PC-9 (cell line): ENCODE measurements at places on chromosomes 6 and 20.

DNA sequence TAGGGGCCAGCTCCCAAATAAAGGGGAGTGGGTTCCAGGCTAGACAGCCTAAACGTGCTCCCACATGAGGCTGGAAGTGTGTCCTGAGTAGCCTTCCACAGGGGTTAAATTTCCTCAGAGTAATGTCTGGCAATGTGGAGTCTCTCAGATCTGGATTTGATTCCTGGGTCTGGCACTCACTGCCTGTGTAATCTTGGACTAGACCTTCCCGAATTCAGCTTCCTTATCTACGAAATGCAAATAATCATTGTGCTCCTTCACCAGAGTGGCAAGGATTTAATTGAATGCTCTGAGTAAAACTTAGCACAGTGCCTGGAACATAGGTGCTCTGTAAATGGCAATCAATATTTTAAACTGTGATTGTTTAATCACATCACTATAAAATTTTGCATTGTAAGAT, 114.4 kb downstream of the SLX4IP start:
- no peak for DNase-seq

DNA sequence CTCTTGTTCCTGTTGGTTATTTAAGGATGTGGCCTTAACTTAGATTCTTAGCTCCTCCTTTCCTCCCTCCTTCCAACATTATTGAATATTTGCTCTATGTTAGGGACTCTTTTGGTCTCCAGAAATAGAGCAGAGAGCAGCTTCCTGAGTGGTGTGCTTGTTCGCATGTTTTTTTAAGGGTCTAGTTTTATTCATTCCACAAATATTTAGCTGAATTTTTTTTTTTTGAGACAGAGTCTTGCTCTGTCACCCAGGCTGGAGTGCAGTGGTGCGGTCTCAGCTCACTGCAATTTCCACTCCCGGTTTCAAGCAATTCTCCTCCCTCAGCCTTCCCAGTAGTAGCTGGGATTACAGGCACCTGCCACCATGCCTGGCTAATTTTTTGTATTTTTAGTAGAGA, 169.2 kb downstream of the ZFAND3 start:
- DNase-seq, result no peak

DNA sequence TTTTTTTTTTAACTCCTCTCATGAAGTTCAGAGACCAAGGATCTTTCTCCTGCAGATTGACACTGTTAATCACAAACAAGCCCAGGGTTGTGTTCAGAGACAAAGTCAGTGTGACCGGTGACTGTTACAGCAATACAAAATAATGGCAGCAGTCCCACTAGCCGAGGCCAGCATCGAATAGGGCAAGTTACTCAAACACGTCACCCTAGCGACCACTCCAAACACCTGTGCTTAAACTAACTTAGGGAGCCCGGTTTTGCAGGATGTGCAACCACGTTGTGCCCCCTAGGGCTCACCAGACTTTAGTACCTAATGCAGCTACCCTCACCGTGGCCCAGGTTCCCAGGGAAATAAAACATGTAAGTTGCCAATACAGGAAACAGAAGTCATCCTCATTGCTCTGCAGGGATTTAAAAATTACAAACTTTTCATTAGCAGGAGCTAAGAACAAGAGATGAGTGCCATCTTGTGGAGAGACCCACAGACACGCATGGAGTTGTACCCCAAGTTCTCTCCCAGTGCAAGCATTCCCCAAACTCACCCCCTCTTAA, 38.1 kb downstream of the FAM50B start:
- peak; percentile 28 for DNase-seq

DNA sequence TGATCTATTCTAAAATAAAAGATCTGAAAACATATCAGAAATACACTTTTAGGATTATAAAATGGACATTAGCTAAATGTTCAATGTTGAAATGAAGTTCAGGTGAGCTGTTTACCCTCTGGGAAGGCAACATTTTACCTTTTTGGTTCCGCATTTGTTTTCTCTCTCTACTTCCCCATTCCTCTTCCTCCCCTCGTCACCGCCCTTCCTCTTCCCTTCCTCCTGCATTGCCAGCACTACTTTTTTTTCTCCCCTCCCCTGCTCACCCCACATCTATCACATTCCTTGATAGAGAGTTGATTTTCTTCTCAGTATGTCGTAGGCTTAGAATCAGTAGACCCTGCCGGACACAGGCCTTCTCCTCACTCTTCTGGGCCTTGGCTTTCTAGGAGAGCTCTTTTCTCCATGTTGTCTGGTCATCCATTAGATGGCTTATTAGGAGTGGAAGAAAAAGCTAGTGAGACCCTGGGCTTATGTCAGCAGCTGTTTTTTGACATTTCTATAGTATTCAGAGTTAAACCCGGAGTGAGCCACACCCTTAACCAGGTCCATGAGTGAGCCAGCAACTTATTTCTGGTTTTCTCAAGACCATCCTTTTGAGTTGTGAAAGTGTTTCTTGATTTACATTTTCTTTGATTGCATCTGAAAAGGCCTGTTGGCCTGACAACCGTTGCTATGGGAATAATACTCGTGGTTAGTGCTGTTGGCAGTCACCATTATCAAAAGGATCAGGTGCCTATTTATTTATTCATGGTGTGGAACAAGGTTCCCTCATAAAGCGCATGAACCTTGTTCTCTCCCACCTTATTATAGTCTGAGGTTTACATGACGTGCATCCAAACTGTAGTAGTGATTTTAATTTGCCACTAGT, 90.9 kb downstream of the DTD1 start:
- DNase-seq, result no peak

- no peak for DNase-seq
These were observed 69.6 kb upstream of the SMIM28 start for GRCh38 chr6:138307816-138308730.

DNA sequence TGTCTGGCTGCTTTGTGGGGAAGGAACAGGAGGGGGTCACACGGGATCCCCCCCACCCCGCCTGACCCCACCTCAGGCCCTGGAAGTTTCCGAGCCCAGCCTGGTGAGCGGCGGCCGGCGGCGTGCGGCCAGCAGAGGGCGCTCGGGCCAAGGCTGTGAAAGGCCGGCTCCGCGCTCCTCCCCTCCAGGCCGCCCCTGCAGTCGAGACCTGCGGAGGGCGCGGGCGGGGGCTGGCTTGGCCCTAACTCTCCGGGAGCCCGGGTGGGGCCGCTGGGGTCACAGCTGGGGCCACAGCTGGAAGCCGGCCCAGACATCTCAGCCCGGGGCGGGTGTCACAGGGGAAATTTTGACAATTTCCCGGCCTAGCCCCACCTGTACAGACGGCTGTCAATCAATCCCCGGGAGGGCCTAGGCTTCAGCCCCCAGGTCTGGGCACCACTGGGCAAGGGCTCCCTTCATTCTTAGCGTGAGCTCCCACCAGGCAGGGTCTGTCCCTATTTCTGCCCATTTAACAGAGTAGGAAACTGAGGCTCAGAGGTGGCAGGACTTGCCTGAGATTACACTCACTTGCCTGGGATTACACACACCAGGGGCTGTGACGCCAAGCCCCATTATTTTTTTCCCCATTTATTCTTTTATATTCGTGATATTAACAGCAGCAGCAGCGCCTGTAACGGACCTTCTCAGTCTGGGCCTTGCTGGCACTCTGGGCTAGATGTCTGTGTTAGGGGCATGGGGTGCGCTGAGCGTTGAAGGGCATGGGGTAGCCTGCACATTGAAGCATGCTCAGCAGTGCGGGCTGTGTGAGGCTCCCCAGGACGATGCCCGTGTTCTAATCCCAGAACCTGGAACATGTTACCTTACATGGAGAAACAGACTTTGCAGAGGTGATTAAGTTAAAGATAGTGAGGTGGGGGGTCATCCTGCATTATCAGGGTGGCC, 23.0 kb downstream of the ZBP1 start:
- no peak for DNase-seq

DNA sequence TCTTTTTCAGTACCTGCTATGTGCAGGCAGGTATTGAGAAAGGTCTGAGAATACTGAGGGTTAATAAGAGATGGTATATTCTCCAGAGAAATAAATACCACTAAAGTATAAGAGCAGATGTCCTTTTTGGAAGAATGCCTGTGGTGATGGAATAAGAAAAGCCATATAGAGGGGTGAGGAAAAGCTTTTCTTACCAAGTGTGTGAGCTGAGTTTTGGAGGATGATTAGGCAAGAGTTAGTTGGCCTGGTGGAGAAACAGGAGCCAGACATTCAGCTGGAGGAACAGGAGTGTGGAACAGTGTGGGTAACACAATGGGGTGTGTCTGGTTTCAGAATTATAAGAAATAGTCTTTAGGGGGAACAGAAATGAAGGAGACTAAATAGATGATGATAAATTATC, 19.9 kb downstream of the ZNF451 start:
- DNase-seq, result no peak

GRCh38 chr6:66965227-66965626, 1258.2 kb upstream of the EYS start:
- DNase-seq, result no peak

DNA sequence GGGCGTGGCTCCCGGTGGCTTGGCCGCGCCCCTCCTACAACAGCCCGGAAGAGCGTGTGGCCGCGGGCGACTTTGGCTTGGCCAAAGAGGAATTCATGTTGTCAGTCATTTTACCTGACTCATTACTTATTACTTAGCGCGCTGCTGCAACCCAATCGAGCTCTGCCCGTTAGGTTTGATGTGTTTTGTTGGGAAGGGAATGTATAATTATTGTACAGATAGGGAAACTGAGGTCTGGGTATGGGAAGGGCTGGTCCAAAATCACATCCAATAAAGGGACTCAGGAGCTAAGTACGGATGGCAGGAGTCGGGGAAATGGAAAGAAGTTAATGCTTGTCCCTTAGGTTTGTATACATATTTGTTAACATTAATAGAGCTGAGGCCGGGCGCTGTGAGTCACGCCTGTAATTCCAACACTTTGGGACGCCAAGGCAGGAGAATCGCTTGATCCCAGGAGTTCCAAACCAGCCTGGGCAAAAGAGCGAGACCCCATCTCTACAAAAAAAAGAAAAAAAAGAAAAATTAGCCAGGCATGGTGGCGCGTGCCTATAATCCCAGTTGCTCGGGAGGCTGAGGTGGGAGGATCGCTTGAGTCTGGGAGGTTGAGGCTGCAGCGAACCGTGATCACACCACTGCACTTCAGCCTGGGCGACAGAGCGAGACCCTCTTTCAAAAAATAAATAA, 639 bp upstream of the ZNF335 start:
- no peak for DNase-seq

GRCh38 chr6:10146715-10147451, 268.0 kb downstream of the TFAP2A start:
- no peak for DNase-seq

- DNase-seq, result no peak
These were observed 25.3 kb downstream of the SERAC1 start for GRCh38 chr6:158142789-158143188.

GRCh38 chr20:17690144-17690543, 8.1 kb upstream of the RRBP1 start:
- no peak for DNase-seq

GRCh38 chr6:12391472-12391871, 101.3 kb downstream of the EDN1 start:
- no peak for DNase-seq

DNA sequence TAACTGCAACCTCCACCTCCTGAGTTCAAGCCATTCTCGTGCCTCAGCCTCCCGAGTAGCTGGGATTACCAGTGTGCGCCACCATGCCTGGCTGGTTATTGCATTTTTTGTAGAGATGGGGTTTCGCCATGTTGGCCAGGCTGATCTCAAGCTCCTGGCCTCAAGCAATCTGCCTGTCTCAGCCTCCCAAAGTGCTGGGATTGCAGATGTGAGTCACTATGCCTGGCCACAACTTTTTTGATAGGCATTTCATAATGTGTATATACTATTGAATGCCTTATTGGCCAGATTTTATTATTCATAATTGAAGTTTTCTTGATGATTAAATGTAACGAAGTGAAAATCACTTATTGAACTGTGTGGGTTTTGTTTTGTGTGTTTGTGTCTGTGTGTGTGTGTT, 27.9 kb downstream of the FIG4 start:
- DNase-seq, result no peak

DNA sequence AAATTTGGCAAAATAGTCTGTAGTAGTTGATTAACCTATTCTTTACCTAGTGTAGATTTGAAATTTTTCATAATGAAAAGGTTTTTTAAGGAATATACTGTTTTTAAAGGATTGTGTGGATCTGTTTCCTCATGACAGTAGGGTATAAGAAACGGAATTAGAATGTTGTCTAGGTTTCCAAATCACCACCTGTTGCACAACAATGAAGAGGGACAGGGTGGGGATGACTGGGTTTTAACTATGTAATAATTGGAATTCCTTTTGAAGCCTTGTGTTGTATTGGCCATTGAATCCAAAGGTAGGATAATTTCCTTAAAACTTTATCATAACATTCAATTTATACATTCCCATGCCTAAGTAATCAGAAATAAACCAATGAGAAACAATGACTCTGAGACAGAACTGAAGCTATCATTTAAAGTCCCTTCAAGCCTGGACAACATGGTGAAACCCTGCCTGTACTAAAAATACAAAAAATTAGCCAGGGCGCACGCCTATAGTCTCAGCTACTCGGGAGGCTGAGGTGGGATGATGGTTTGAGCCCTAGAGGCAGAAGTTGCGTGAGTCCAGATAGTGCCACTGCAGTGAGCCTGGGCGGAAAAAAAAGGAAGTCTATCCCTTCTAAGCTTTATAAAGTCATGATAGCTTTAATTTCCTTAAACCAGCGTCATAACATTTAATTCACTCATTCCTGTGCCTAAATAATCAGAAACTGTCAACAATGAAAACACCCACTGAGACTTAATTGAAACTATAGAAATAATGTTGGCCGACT, 18.3 kb upstream of the SLC17A5 start:
- no peak for DNase-seq

GRCh38 chr20:57655809-57656155, 35.6 kb upstream of the ZBP1 start:
- no peak for DNase-seq

GRCh38 chr20:57411406-57412283, 20.4 kb downstream of the RBM38 start:
- no peak for DNase-seq

- DNase-seq, result no peak
These were observed 34.5 kb downstream of the HCRTR2 start for GRCh38 chr6:55208478-55209458.

- no peak for DNase-seq
These were observed 100.7 kb upstream of the PTPN1 start for GRCh38 chr20:50409495-50409894.

DNA sequence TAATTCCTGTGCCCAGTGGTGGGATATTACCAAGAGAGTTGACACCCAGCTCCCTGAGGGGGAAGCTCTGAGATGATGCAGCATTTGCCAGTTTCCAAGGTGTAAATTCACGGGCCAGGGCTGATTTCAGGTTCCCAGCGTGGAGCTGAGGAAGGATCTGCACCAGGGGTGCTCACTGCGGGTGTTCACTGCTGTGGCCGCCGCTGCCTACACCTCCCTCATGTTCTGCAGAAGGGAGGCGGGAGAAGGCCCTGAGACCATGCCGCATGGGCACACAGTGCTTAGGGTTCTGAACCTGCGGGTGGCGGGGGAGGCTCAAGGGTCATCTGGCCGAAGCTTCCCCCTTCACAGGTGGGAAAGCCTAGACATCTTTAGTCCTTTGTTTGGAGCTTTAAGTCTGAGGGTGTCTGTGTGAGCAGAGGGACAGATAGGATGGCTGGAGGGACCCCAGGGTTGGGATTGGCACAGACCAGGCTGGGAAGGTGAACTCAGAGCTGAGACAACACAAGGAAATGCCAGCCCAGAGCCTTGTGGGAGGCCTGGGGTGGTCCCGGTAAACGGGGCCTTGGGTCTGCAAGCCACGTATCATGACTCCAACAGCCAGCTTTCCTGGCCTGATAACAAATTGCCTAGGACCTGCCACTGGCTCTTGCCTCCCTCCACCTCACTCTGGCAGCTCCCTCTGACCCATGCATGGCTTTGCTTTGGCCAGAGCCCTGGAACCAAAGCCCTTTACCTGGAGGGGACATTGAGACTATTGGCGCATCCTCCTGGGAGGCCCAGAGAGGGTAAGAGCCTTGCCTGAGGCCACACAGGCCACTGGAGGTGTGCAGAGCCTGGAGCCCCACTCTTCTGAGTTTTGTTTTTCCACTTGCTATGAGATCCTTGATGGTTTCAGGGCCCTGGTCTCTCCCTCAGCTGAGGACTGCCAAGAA, 40.4 kb downstream of the SYNJ2 start:
- DNase-seq, result no peak
